ENCODE measurements at places on chromosomes 2 and 18.

- no peak for DNase-seq
Observed at GRCh38 chr18:74351354-74351753, 35.7 kb downstream of the C18orf63 start.

DNA sequence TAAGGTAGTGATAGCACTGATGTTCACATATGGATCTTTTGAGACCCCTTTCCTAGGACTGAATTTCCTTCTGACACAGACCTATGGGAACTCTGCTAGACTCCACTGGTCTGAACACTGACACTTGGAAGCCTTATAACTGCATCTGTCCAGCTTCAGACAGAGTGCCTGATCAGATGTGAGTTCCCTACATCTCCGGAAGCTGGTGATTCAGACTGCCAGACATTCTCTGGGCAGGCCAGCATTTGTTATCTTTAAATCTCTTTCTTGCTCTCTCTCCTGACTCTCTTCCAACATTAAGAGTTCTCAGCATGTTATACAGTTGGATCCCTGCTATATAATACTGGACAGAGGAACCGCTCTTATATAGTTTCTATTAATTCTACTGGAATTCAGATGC, 408.5 kb downstream of the ZEB2 start:
- DNase-seq, result no peak

DNA sequence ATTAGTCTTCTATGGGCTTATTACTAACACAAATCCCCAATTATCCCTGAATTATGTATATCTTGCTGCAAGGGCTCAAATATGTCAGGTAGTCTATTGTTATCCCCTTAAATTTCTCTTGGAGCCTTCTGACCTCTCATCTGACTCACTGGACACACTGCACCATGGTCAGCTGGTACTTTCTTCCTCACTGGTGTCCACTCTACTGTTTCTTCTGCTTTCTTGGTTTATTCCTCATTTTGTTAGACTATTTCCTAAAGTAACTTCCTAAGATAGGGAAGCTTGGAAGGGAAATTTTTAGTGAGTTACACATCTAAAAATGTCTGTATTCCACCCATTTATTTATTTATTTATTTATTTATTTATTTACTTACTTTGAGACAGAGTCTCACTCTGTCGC, 26.5 kb downstream of the WDR35 start:
- DNase-seq, result no peak

DNA sequence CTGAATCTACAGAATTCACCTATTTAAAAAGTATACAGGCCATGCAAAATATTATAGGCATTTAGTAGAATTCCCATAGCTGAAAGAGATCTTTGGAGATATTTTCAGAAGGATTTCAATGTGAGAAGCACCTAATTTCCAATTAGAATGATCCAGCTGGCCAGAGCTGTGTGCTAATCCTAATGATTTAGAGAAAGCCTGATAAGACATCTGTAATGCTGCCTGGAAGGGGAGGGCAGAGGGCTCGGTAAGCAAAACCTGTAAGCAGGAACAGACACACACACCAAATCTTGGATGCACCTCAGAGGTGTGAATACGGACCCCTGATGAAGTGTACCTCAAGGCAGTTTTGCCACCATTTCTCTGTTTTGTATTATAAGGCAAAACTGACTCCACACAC, 14.0 kb downstream of the SERTAD2 start:
- DNase-seq, result no peak

Measured in sigmoid colon (tissue), 7 donors.